ENCODE measurements at places on chromosomes 4 and X.

- no peak for DNase-seq
Measured at GRCh38 chr4:123696687-123697086, 300.1 kb downstream of the SPRY1 start.

GRCh38 chr4:98249831-98250230 is 11.4 kb upstream of the RAP1GDS1 start:
- DNase-seq, result no peak

DNA sequence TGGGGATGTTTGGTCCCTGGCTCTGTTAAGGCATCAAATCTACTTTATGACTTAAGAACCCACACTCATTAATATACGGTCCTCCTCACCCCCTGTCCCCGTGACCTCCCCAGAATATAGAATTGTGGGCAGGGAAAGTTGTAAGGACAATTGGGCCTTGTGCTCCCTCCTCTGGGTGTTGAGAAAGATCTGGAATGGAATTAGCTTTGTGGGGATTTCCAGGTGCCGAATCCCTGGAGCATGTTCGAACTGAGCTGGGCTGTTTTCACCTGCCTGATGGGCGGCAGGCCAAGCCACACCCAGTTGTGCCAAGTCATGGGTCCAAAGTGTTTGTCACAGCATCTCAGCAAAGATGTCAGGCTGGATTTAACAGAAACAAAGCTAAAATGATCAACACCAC is 349.3 kb upstream of the KLF3 start:
- no peak for DNase-seq

DNA sequence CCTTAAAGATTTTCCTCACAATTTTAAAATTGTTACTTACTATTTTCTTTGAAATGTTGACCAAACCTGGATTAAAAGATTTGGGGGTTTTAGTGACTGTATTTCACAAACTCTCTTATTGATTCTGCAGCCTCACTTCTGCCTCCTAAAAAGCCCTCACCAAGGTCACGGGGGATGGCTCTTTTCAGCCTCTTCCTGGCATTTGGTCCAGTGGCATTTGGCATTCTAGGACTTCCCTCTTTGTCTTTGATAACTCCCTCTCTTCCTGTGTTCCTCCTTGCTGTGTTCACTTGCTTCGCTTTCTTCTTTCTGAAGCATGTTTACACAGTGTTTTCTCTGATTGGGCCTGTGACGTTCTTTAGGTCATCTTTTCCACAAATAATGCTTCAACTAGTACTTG is 21.5 kb downstream of the PKD2 start:
- DNase-seq, result no peak

- no peak for DNase-seq
Measured at GRCh38 chrX:47849778-47850177, 13.1 kb downstream of the ZNF81 start.

Measured in ecto neural progenitor cell (in vitro differentiated cells).